ENCODE measurements at places on chromosomes 4 and X.

DNA sequence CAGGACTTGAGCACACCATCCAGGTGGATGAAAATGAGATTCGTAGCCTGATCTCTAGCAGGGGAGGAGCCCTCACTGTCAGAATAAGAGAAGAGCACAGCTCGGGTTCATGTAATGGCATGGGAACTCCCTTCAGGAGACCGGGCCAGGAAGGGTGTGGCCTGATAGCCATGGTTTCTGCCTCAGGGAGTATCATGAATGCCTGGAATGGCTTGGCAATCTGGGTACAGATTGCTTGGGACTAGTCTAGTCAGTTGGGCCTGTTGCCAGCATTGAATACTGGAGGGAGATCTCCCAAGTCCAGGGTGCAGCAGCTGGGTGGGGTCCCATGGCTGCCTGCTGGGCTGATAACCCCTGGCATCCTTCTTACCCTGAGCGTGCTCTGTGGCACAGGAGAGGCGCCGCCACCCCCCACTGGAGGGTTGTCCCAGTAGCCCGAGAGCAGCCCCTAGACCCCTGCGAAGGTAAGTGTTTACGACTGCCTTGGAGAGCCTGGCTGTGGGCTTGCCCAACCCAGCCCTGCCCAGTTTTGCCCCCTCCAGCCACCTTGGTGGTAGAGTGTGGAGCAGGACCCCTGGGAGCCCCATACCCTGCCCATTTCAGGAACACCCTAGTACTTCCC lies 298.8 kb downstream of the TEX13A start:
- DNase-seq, result no peak

GRCh38 chrX:2187352-2188115 lies 313.2 kb downstream of the DHRSX start:
- DNase-seq, result no peak

- DNase-seq, result no peak
These were observed 45.4 kb downstream of the STOX2 start for GRCh38 chr4:183950536-183950935.

- no peak for DNase-seq
These were observed 196.2 kb upstream of the TENT5D start for GRCh38 chrX:80223982-80224579.

- DNase-seq, result no peak
These were observed 534.4 kb downstream of the SPRY1 start for GRCh38 chr4:123930996-123931395.

- DNase-seq, result no peak
These were observed 456.8 kb downstream of the TRIML1 start for GRCh38 chr4:188596021-188596420.

- no peak for DNase-seq
These were observed 1049.7 kb downstream of the FAT4 start for GRCh38 chr4:126364311-126364911.

Measured in common myeloid progenitor, CD34-positive (primary cell).